ENCODE measurements at places on chromosomes 2 and 18. TPM values are rescaled to one million over a fixed set of nuclear protein-coding genes. Genes with fewer than 3 reads are reported as not detected.

DNA sequence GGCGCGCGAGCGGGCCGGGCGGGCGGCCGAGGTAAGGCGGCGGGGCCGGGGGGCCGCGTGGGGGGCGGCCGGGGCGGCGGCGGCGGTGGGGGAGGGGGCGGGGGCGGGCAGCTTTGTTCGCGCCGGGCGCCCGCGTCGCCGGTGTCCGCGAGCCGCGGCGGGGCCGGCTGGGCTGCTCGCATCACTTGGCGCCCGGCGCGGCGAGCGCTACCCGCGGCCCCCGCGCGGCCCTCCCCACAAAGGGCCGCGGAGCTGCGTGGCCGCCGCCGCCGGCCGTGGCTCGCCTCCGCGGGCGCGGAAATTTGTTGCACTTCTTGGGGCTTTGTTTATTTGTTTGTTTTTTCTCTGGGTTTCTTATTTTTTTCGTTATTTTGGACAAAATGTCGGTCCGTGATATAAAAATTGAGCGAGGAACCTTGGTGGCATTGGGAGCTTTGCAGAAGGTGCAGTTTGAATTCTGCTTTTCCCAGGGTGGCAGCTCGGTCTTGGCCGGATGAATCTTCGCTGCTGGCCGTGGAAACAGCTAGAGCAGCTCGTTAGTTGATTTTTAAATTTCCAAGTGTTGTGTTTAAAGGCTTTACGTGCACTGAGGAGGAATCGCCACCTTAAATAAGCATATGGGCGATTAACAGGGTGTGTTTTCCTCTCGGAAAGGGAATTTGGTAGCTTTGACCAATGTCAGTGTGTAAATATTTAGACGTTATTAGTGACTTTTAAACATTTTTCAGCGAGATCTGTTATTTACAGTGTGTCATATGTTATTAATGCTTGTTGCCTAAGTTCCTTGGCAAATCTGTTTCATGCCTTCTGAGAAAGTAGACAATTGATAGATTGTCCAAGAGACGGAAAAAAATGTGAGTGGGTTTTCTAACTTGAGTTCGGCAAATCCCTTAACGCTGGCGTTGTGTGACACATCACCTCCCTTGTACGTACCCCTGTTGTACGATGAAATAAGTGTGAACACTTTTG, 822 bp downstream of the UBE2E3 start:
- no peak for DNase-seq

GRCh38 chr2:193326296-193326695, 1131.6 kb upstream of the TMEFF2 start:
- DNase-seq = no peak

GRCh38 chr2:234448506-234449184, 48.2 kb downstream of the ARL4C start:
- DNase-seq = no peak

GRCh38 chr18:27311114-27311513, 126.0 kb upstream of the CHST9 start:
- DNase-seq = no peak

Gene IL1B
- 0.47 TPM for polyA plus RNA-seq

DNA sequence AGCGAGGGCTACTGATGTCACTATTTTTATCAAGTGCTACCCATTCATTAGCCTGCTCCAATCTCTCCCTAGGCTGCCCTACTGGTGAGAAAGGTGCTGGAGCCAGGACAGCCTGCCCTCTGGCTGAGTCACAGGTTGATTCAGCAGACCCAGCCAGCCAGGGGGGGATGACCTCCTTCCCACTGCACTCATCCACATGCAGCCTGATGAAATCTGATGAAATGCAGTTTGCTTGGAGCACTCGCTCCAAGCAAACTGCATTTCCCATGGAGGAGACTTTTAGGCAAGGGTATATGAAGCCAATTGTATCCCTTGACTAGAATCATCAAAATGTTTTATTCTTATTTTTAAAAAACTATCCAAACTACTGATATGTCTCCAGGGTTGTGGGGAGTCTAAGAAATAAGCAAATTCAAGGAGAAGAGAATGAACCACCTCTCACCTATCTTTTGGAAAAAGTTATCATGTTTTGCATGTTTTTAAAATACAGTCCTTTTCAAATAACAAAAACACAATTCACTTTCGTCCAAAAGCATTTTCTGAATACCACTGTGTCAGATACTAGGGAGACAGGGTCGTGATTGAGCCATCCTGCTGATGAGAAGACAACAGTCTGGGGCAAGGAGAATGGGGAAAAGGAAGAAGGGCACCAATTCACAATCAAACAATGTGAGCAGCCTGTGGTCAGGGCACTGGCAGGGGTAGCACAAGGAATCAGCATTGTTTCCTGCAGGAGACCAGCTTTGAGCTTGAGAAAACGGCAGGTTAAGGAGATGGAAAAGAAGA, 128.3 kb downstream of the AFF3 start:
- no peak for DNase-seq

DNA sequence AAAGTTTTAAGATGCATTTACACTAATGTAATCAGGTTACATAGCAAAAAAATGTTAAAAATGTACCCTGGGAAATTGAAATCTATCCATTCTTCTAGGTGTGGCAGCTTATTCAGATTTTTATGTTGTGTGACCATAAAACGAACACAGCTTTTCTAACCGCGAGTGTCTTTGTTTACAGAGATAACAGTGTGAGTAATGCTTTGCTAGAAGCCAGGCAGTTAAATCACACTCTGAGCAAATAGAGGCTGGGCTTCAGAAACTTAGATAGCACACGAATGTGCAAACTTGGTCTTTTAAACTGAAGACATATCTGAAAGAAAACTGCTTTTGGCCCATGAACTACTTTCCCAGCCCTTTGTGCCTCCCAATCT, 116.1 kb downstream of the SPTBN1 start:
- no peak for DNase-seq

DNA sequence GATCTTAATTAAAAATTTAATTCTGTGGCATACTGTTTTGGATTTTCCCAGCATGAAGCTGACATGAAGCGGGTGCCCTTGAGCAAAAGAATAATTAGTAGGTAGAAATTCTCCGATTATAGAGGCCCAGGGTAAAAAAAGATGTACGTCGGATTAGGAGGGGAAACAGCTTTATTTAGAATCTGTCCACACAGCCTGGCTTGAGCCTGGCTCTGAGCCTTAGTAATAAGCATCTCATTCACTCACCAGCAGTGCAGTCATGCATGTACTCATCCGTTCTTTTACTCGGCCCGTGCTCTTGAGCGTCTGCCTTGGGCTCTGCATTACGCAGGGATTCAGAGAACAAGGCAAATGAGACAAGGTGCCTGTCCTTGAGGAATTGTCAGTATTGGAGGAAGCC, 219.3 kb downstream of the AGAP1 start:
- DNase-seq = no peak

DNA sequence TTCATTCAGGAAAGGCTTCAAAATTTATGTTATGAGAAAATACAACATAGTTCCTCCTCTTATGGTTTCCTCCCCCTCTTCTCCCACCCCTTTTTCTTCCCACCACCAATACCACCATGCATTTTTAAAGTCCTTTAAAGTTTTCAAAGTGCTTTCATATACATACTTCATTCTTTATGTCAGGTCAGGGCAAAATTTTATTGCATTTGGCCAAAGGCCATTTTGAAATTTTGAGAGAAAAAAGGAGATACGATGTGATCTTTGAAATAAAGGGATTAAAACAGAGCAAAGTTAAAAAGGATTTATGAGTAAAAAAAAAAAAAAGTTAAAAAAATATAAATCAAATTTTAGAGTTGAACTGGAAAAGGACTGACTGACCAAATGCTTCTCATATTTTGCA, 792.5 kb upstream of the FANCL start:
- DNase-seq = peak; percentile 32

GRCh38 chr2:121768143-121768755, 12.8 kb downstream of the TSN start:
- DNase-seq = no peak

- no peak for DNase-seq
These were observed 37.0 kb upstream of the CTDP1 start for GRCh38 chr18:79642626-79643025.

GRCh38 chr18:35190948-35191697, 49.7 kb upstream of the ZNF397 start:
- DNase-seq = no peak

DNA sequence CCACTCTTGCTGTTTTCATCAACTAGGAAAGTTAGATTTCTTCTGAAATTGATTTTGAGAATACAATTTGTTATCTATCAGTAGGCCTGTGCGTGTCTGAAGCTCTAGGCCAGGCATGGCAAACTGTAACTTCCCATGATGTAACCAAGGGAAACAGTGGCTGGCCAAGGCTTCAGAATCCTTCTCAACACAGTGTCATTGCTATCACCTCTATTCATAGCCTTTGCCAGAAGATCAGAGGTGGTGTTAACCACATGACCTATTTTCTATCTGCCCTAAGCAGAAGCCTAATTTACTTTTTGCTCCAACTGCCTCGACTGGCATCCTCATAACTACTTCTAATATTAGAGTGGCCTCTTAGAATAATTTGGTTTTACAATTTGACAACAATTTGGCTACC, 2.5 kb downstream of the ITGB6 start:
- DNase-seq = no peak

GRCh38 chr2:229174794-229175496, 96.1 kb downstream of the PID1 start:
- DNase-seq = no peak

GRCh38 chr2:184339966-184340365, 258.4 kb upstream of the ZNF804A start:
- no peak for DNase-seq

DNA sequence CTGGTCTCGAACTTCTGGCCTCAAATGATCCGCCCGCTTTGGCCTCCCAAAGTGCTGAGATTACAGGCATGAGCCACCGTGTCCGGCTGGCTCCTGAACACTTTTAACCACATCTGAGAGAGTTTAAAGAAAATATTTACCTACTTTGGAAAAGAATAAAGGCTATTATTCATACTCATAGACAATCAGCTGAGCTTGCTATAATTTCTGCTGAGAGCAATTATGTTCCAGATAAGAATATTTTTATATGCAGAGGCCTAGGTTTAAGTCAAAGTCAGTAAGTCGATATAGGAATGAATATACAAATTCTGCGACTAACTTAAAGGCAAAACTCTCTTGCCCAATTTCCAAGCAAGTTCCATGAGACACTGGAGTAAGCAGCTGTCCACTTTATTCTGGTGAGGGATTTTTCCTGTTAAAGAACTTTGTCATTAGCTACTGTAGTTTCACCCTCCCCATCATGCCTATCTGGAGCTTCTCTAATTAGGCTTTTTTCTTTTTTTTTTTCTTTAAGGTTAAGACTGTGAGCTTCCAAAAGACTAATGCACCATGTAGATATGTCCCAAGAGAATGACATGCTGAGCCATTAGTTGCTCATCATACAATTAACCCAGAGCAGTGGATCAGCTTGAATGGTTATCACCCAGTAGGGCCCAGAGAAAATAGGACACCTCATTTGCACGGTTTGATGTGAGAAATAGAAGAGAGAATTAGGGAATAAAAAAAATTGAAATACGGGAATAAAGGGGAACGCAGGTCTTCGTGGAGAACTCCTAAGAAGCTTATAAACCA, 260.1 kb downstream of the KCNE4 start:
- no peak for DNase-seq

GRCh38 chr2:232111551-232111950, 150.0 kb downstream of the DIS3L2 start:
- no peak for DNase-seq
